ENCODE measurements at places on chromosomes 2 and 18.

DNA sequence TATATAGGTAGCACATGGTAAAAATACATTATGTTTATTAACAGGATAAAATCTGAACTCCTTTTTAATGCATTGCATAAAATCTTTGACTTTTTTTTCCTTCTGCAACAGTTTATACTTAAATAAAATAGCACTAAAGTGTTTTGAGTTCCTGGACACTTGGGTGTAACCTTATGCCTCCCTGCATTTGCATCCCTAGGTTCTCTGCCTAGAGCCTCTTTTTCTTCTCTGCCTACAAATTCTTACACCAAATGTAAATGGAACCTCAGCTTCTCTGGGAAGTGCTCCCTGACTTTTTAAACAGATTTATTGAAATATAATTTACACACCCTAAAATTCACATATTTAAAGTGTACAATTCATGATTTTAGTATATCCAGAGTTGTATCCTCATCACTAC is 1017.6 kb downstream of the CNTNAP5 start:
- DNase-seq = no peak

GRCh38 chr2:138421971-138422335 is 79.6 kb upstream of the SPOPL start:
- DNase-seq = peak; percentile 83

GRCh38 chr2:105387225-105387624 is 11.6 kb downstream of the FHL2 start:
- no peak for DNase-seq

DNA sequence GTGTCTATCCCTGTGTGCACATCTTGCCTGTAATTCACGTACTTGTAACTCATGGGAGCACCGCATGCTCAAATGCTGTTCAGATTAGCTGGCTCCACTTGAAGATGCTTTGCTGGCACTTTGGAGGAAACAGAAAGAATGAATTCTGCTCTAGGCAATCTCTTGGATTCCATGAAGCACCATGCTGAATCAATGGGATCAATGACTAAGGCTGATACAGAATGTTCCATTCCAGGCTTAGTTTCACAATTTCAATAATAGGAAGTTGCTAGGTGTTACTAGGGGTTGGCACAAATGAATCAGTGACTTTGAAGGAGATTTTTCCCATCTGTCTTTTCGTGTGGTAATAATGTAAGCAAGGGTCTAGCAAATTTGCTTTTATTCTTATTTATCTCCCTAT is 328.8 kb downstream of the OSR1 start:
- no peak for DNase-seq

GRCh38 chr2:54726940-54727339 is 3.5 kb downstream of the EML6 start:
- no peak for DNase-seq

GRCh38 chr18:54086046-54086802 is 138.2 kb downstream of the MBD2 start:
- DNase-seq = no peak
